Activated CD4-positive, alpha-beta T cell treated with anti-CD3 and anti-CD28 coated beads for 4 hours (primary cell): ENCODE measurements at places on chromosomes 5 and 9.

GRCh38 chr9:123228967-123229366, 39.4 kb downstream of the STRBP start:
- DNase-seq, result no peak

DNA sequence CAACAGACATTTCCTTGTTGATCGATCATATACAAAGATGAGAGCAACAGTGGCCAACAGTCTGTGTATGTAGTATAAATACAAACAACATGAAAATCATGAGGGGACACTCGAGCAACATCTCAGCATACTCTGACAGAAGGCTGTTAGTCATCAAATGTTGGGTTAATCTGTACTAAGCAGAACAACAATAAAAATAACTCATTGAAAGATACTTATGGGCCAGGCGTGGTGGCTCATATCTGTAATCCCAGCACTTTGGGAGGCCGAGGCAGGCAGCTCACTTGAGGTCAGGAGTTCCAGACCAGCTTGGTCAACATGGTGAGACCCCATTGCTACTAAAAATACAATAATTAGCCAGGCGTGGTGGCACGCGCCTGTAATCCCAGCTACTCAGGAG, 67.3 kb downstream of the SCAI start:
- DNase-seq, result no peak

- DNase-seq, result no peak
Measured at GRCh38 chr5:50856401-50857119, 190.1 kb downstream of the PARP8 start.

DNA sequence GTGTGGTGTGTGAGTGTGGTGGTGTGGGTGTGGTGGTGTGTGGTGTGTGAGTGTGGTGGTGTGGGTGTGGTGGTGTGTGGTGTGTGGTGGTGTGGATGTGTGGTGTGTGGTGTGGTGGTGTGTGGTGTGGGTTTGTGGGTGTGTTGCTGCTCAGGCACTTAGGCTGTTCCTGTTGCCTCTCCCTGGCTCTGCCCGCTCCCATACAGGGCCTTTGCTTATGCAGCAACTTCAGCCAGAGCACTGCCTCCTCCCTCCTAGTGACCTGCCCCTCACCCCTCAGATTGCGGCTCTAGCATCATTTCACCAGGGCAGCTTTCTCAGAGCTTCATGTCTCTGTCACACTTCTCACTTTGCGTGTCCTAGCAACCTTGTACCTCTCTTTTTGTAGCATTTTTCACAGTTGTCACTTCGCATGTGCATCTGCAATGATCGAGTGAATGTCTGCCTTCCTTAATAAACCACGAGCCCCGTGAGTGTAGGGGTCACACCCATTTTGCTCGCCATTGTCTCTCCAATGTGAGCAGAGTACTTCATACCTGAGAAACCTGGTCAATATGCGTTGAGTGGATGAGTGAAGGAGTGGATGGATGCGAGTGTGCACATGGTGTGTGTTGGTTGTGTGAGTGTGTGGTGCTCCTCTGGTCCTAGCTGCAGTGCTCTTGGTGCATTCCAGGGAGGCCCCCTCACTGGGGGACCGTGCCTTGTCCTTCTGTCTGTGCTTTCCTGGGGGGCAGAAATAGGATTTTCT, 167.9 kb upstream of the PANK3 start:
- DNase-seq, result no peak

DNA sequence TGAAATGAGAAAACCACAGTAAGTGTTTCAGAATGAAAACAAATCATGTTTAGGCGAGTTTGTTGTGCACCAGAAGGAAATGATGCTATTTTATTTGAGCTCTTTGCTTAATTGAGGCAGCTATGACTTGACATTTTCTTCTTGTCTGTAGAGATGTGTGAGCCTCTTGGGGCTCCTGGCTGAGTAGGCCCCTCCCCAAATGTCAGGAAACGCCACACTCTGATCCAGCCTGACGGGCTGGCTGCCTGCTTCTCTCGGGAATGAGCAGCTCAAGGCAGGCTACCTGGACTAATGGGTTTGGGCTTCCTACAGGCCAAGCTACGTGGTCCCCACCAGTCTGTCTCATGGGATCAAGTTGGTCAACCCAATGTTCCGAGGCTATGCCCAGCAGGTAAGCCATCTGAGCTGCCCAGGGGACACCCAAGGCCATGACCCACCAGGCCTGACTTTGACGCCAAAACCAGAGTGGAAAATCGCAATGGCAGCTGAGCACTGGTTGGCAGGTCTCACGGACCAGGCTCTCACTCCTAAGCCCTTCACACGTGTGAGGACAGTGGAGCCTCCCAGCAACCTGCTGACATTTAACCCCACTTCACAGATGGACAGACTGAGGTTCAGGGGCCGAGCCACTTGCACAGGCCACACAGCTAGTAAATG, 29.9 kb downstream of the USP20 start:
- DNase-seq, result no peak

- DNase-seq, result no peak
Measured at GRCh38 chr9:113933671-113934070, 57.6 kb downstream of the ZNF618 start.

DNA sequence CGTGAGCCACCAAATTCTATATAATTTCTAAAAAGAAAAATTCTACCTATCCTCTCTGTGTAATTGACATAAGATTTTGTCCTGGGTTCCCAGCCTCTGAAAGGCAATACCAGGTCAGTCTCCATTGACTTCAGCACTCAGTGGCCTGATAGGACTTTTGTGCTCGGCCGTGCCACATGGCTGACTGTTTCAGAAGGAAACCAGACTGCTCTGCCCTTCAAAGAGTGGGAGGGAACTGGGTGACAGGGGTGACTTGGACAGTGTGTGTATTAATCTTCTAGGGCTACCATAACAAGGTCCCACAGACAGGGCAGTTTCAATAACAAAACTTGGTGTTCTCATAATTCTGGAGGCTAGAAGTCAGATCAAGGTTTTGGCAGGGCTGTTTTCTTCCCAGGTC, 43.0 kb downstream of the ARHGAP26 start:
- no peak for DNase-seq

DNA sequence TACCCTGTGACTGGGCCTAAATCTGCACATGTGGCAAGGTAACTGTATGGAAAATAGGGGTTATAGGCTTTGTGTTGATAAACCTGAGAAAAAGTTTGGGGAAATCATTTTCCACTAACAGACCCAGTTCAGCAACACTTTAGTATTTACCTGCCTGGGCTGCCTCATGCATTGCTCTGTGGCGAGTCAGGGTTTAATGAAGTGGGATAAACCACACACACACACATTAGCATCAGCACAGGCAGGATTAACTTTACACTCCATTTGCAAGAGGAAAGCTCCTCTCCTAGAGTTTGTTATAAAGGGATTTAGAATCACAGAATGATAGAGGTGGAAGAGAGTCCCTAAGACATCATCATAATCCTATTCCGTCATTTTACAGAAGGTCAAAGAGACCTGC, 20.0 kb upstream of the ZCCHC7 start:
- DNase-seq, result no peak

- no peak for DNase-seq
Measured at GRCh38 chr9:131618071-131618479, 72.8 kb downstream of the PRRT1B start.

DNA sequence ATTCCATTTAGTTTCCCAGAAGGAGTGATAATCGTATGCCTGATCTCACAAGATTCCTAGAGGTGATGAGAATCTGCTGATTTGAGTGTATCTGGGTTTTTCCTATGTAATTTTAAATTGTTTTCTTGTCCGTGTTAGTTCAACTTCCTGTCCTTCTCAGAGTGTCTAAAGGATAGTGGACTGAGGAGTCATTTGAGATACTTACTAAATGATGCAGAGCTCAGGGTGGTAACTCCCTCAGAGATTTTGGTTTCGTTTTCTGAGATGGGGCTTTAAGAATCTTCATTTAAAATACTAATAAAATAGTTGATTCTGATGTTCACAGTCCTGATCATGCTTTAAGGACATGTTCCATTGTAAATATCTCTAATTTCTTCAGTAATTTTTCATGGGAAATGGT, 30.3 kb downstream of the MELK start:
- DNase-seq, result no peak

- DNase-seq, result no peak
Measured at GRCh38 chr5:153998010-153998409, 40.7 kb downstream of the FAM114A2 start.

- no peak for DNase-seq
Measured at GRCh38 chr9:122370869-122371755, at the start of gene PTGS1. TSS of gene PTGS1 (plus strand) at chr9:122371024. CDS start at chr9:122371085, 61 bp downstream.

- DNase-seq, result no peak
Measured at GRCh38 chr5:83568186-83568585, 96.6 kb downstream of the VCAN start.

- DNase-seq, result no peak
Measured at GRCh38 chr9:129712634-129713401, 40.0 kb downstream of the PTGES start.

DNA sequence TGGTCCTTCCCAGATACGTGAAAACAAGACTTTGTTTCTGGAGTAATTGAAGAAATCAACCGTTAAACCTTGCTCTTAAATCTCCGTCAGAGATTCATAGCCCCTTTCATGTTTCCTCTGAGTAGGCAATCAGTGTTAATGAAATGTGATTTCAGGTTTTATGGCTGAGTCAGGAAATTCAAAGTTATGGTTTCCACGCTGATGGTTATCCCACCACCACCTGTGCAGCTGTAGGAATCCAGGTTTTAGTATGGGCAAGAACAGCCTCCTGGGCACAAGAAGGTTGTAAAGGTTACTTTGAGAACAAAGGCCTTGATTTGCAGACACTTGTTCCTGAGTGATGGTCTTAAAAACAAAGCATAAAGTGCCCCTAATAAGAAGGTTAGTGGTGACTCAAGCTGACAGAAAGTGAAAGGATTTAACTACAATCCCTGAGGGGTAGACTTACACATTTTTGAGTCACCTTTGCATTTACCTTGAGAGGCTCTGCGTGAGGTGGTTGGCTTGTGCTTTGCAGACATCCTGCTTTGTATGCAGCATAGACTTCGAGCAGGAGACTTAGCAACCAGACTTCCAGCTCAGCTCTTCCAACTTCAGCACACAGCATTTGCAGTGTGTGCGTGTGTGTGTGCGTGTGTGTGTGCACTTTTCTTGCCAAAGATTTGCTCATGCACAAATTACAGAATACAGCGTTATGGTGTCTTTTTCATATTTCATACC, 159.6 kb downstream of the TLE4 start:
- DNase-seq, result no peak

DNA sequence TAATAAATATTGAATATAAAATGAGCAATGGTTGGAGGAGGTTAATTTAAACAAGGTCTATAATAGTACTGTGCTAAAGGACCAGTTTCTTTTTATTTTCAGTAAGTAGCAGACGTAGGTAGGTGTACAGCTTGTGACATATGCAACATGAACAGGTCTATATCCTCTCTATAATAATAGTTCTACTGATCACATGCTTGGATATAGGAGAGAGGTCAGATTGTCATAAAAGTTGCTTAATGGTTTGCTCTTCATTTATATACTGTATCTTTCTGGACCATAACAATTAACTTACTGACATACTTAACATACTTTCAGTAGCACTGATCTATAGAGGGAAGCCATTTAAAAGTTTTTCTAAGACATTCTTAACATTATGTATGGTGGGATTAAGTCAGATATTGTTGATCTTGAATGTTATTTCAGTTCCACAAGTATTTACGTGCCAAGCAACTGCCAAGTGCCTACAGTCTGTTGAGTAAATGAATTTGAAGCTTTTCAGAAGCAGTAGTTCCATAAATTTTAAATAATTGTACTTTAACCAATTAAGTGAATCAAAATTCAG, 68.0 kb downstream of the DENND4C start:
- no peak for DNase-seq

DNA sequence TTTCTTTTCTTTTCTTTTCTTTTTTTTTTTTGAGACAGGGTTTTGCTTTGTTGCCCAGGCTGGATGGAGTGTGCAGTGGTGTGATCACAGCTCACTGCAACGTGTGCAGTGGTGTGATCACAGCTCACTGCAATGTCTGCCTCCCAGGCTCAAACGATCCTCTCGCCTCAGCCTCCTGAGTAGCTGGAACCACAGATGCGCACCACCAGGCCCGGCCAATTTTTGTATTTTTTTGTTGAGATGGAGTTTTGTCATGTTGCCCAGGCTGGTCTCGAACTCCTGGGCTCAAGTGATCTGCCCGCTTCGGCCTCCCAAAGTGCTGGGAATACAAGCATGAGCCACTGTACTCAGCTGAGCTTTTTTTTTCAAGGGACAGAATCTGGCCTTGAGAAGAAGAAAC, 36.8 kb upstream of the TJP2 start:
- DNase-seq, result no peak

- no peak for DNase-seq
Measured at GRCh38 chr5:62649476-62650113, 71.0 kb downstream of the LRRC70 start.

DNA sequence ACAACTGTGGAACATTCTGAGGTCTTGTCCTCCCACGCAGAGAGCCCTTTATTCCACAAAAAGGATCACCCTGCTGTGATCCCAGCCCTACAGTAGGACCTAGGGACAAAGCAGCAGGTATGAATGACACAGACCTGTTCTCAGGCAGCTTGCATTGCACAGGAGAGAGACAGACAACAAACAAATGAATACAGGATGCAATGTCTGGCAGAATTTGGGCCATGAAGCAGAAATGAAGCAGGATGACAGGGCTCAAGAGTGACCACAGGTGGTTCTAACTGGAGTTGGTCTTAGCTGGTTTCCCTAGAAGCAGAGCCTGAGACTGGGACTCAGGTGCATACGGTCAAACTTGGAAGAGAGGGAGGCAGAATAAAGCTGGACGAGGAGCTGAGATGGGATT, 388.8 kb downstream of the CDK5RAP2 start:
- DNase-seq, result no peak

GRCh38 chr9:28215536-28216299, 642.4 kb upstream of the C9orf72 start:
- no peak for DNase-seq

DNA sequence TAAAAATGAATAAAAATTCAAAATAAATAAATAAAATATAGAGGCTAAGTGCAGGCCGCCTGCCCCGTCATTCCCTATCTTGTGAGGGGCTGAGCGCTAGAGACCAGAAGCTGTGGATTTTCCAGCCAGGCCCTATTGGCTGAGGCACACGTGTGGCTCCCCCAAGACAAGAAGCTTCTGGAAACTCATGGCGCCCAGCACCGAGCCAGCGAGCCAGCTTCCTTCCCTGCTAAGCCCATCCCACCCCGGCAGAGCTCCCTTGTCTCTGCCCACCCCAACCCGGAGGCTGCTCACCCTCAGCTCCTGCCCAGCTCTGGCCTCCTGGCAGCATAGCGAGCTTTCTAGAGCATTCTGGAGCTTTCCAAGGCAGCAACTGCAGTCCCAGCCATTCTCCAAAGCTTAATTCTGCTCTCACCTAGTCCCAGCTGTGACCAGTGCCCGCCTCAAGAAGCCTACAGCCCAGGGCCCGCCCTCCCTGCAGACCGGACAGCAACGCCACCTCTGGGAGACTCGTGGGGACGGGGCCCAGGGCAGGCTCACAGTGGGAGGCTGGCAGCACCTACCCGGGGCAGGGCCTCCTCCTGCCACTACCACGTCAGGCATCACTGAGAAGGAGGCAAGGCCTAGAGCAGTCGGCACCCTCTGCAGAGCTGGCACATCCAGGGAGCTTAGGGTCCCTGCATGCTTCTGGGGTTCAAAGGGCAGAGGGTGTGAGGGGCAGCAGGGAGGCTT, 23.2 kb upstream of the TMEM250 start:
- DNase-seq, result no peak
